ENCODE measurements at places on chromosomes 7 and 10. TPM values are rescaled to one million over a fixed set of nuclear protein-coding genes. Genes with fewer than 3 reads are reported as not detected.

The NXPH1 gene
- not detected for total RNA-seq

The PRKAG2 gene
- total RNA-seq: 71.6 TPM

The FKBP6 gene
- not detected for total RNA-seq

The TSPAN13 gene
- 80.8 TPM for total RNA-seq

GRCh38 chr7:97027427-97028234, 3.0 kb upstream of the DLX5 start:
- DNase-seq: peak; percentile 67

DNA sequence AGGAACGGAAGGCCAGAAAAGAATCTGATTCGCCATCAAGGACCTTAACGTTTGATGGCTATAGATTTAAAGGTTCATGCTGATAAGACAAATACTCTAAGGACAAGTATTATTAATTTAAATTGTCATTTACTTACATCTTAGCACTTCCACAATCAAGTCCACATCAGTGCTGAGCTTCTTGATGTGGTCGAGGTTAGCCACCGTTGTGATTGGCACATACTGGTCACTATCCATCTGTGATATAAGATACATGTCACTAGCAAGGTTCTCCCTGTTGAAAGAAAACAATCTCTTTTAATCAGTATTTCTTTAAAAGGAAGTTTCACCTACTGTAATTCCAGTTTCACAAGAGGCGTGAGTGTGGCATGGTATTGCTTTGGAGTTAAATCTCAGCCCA, 88.7 kb downstream of the LARP4B start:
- no peak for DNase-seq

DNA sequence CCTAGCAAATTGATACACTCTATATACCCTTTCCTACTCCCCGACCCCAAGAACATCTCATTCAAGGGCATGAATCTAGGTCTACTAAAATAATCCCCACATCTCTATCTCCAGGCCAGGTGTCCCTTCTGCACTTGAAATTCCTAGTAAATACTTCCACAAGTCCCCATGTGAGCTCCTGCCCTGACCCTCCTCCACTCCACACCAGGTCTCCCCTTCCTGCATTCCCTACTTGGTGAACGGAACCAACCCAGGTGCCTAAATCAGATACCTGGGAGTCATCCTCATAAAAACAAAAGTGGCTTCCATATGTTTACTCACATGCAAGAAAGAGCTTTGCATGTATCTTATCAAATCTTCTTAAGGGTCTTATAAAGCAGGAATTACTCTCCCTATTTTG, 69.2 kb downstream of the COA1 start:
- DNase-seq: no peak

DNA sequence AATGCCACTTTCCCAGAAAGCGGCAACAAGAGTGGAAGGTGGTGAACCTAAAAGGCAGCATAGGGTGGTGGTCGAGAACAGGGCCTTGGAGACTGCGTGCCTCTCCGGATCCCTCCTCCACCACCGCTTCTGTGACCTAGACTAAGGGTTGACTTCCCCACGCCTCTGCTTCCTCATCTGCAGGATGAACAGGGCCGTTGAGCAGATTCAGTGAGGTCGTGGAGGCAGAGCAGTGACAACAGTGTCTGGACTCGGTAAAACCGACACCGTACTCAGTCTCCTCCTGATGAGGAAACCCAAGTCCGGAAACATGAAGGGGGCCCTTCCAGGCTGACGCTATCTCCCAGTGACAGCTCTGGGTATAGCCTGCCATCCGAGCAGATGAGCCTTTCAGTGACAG, 162.6 kb downstream of the CELF2 start:
- DNase-seq: no peak

DNA sequence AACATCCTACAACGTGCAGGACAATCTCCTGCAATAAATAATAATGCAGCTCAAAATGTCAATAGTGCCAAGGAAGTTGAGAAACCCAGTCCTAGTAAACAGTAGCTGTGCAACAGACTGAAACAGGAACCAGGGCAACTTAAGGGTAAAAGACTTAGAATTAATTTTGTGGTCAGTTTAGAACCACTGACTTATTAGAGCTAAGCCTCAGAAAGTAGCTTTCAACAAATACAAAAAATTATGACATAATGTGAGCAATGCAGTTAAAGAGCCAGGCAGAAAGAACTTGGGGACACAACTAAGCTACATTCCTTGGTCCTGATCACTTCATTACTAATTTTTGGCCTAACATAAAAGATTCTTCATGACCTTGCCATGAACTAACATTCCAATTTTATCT, 195.4 kb downstream of the MACC1 start:
- no peak for DNase-seq

DNA sequence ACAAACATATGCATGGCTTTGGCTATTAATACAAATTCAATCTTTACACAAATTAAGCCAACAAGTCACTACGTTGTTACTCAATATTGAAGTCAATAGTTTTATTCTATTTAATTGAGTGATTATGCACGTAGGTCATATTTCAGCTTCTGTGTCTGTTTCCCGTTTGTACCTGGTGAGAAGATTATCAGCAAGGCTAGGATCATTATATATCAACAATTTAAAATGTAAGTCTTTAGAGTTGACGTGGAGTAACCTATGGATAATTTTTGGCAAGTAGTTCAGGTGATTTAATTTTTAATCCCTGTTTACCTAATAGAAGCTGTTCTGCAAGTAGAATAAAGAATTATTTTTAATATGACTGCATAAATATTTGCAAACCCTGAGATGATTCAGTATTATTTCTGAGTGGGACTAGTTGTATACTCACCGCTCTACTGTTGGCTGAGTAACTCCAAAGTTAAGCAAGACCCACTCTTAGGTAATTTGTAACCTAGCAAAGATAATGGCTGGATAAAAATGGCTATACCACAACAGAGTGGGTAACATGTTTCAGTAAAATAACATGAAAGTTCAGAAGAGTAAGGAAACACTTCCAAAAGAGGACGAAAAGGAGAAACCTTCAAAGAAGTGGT, 161.0 kb downstream of the HGF start:
- DNase-seq: no peak

DNA sequence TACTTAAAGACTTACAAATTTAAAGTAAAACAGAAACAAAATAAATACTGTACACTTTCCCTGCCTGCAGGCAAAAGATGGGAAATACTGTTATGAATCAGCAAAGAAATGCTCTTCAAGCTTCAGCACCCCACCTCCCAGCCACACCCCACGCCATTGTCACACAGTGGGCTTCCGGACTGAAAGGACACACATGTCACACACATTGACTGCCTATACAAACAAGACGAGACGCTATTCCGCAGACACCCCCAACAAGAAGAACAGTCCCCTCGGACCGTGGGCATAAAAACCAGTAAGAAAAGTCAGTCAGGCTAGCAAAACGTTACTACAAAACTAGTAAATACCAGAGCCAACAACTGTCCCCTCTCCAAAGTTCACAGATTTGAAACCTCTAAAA, 22.2 kb upstream of the PARP12 start:
- no peak for DNase-seq

GRCh38 chr10:29479981-29480954, 154.5 kb downstream of the SVIL start:
- no peak for DNase-seq

DNA sequence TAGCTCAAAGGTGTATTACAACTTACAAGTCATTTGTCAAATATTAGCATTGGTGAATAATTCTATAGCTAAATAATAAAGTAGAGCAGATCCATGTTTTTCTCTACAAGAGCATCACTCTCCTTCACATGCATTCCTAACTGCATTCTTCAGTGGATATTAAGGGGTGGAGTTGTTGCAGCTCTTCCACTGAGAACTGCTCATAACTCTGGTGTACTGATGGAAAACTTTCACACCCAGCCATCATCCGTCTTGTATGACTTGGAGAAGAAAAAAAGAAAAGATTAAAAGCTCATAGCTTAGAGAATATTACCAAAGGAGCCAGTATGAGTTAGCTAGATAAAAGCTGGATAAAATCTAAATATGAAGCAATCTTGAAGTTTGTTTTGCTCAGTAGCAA, 10.2 kb upstream of the FAM13C start:
- DNase-seq: no peak

DNA sequence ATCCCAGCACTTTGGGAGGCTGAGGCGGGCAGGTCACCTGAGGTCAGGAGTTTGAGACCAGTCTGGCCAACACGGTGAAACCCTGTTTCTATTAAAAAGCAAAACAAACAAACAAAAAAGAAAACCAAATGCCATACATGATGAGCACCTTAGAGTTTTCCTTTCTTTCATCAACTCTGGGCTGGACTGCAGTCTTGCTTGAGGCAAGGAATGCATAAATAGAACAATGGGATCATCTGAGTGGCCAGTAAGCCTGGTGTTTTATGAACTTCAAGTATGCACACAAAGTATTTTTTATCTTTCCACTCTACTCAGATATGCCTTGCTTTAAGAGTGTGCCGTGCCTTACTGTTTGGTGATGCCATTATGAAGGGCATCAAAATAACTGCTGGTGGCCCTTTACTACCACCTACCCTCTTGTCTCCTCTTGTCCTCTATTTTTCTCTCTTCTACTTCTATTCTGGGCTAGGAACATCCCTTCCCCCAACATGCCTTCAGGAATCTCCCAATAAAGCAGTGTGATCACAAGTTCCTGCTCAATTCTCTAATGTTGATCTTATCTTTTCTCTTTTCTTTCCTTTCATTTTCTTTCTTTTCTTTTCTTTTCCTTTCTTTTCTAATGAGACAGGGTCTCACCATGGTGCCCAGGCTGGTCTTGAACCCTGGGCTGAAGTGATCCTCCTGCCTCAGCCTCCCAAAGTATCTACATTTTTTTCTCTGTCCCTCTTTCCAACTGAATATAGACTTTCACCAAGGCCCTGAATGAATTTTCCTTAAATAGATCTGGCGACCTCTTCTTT, 10.2 kb downstream of the SCD start:
- DNase-seq: no peak

- DNase-seq: no peak
Measured at GRCh38 chr10:49571388-49571787, 32.5 kb upstream of the ERCC6 start.

DNA sequence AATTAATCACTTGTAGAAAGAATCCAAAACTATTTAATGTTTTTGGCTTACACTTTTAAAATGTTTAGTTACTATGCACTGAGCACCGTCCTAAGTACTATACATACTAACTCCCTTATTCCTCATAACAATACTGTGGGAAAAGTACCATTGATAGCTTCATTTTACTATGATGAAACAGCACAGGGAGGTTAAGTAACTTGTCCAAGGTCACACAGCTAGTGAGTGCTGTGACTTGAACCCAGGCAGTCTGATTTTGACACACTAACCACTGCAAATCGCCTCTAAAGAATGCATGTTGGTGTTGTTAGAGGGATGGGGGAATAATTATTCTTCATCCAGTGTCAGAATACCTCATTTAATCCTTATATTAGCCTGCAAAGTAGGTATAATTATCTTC, 1.9 kb upstream of the RELN start:
- no peak for DNase-seq

DNA sequence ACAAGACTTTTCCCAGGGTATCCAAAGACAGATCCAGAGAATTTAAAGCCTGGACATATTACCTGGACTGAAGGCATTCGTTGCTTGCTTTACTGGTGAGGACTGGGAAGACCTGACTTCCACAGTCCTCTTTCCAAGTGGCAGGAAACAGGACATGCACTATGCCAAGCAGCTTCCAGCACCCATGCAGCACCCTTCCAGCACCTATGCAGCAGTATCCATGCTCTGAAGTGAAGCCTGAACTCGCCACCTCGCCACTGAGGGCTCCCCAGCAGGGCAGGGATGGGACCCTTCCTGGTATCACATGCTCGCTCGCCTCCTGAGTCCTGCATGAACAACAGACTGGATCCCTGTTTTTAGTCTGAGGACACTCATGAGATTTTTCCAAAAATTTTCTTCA, 189.9 kb upstream of the KLF14 start:
- DNase-seq: no peak

GRCh38 chr10:49279015-49279880, 19.7 kb upstream of the C10orf71 start:
- DNase-seq: no peak
